ENCODE measurements at places on chromosomes 12 and 14.

GRCh38 chr12:18898470-18898869 is 160.6 kb downstream of the CAPZA3 start:
- DNase-seq, result no peak

DNA sequence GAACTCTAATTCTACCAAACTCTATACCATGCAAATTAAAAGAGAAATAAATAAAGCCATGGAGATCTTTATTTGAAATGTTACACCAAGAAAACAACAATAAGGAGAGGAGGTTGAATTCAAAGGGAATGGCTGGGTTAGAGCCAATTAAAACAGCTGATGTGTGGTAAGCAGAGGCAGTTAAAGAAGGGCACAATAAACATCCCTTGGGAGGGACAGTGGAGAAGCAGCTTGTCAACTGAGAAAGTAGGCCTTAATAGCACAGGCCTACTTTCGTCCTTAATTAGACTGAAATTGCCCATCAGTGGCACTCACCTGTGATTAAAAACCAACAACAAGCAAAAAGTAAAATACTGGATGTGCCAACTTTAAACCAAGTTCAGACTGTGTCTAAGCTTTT is 16.3 kb upstream of the NAV3 start:
- no peak for DNase-seq

- peak; percentile 85 for DNase-seq
Measured at GRCh38 chr14:75050852-75051555, at the start of gene MLH3. TSS of gene MLH3 (minus strand) at chr14:75051467. CDS start at chr14:75049655, 1,812 bp downstream.

DNA sequence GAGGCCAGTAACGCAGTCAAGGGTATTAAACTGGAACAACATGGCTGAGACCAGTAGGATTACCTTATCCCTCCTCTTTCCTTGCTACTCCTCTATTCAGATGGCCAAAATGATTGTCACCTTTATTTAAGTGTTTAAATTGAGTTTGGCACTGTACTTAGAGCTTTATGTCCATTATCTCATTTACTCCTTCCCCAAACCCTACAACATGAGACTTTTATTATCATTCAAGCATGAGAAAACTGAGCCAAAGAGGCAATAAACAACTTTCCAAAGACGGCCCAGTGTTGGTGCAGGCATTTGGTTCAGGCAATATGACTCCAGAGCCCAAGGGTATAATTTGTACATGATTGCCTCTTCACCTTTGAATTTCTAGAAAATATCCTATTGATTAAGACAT is 370.9 kb upstream of the KITLG start:
- DNase-seq, result no peak

DNA sequence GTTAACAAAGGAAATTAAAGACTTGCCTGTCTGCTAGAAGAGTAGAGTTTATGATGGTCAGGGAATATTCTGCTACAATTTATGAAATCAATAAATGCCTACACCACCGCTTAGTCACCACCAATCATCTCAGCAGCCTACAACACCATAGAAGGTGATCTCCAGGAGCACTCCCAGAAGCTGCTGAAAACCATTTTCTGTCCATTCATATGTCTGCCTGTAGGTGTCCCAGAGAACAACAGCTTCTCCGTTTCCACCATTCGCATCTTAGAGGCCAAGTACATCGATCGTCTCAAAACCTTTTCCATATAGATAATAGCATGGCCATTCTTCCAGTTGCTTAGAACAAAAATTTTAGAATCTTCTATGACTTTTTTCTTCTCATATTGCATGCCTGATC is 303.4 kb downstream of the KCNC2 start:
- no peak for DNase-seq

DNA sequence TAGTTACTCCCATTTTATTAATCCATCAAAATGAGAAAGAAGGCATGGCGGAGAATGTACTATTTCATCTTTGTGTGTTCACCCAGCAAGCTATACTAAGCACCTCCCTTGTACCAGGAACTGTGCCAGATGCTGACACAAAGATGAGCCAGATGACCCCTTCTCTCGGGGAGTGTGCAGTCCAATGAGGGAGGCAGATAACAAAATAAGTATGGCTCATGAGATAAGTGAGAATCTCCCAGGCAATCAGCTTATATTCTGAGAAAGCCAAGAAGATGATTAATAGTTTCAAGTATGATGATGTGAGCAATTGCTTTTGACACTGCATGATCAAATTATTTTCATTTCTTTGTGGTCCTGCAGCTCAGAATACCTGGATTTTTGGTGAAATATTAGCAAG is 1.3 kb upstream of the TMEM233 start:
- no peak for DNase-seq

- DNase-seq, result no peak
Measured at GRCh38 chr14:32303865-32304264, 25.2 kb upstream of the AKAP6 start.

DNA sequence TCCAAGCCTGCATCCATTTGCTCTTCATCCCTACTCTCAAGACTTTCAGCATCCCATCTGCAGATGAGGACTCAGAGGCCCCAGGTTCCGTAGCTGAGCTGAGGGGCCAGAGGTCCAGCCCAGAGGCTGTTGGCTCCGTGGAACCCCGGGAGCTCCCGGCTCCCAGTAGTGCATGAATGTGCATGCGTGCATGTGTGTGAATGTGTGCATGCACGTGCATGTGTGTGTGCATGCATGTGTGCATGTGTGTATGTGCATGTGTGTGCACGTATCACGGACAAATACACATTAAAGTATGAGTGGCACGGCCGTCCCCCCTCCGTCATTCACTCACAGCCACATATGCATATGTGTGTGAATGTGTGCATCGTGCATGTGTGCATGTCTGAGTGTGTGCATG is 149.9 kb downstream of the KIF26A start:
- DNase-seq, result peak; percentile 9

GRCh38 chr12:132222096-132222807 is 78.0 kb downstream of the NOC4L start:
- peak; percentile 57 for DNase-seq

GRCh38 chr14:94787092-94787491 is 17.2 kb upstream of the GSC start:
- no peak for DNase-seq

DNA sequence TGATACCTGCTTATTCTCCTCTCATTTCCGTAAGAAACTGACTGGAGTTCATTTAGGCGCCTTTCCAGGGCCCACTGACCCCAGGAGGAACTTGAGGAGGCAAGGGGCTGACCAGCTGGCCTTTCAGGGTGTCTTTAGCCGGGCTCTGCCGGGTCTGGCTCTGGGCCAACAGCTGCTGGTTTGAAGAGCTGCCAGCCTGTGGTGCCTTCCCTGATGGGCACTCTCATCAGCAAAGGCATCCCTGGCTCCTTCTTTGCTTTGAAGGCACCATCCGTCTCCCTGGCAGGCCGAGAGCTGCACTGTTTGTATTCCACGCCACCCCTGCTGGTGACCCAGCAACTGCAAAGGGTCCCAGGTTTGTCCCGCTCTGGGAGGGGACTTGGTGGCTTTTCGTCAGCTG is 42.0 kb downstream of the IQSEC3 start:
- DNase-seq, result no peak

GRCh38 chr12:21561158-21561557 is 35.1 kb downstream of the SPX start:
- no peak for DNase-seq

DNA sequence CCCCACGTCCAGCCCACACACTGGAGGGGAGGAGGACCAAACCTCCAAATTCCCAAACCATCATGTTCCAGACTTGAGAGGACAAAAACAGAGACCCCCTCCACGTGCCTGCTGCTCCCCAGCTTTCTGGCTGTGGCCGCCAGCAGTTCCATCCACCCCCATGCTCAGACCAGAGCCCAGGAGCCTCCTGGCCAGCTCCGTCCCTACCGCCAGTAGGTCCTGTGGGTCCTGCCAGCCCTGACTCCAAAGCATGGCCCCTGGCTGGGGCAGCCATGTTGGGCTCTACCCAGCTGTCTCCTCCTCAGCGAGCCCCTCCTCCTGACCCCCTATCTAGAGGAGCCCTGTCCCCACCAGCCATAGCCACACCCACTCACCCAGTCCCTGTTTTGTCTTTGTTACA is 227.3 kb upstream of the RTL1 start:
- no peak for DNase-seq

DNA sequence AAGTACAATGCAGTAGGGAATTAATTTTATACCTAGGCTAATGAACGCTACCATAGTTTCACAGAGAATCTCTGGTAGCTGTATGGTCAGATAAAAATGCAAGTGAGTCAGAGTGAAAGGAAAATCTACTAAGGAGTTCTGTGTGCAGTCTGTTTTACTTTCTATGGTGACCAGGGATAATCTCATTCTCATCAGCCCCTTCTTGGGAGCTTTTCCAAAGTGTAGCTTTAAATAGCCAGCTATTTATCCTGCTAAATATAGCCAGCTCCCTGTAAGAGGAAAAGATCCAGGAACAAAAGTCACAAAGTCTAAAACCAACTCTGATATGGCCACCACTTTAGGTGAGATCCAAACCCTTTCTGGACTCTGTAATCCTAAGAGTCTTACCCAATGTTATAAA is 75.5 kb downstream of the TMEM116 start:
- DNase-seq, result no peak

GRCh38 chr12:13027032-13027431 is 17.1 kb upstream of the FAM234B start:
- no peak for DNase-seq

GRCh38 chr12:1580526-1580925 is 13.9 kb downstream of the FBXL14 start:
- no peak for DNase-seq

DNA sequence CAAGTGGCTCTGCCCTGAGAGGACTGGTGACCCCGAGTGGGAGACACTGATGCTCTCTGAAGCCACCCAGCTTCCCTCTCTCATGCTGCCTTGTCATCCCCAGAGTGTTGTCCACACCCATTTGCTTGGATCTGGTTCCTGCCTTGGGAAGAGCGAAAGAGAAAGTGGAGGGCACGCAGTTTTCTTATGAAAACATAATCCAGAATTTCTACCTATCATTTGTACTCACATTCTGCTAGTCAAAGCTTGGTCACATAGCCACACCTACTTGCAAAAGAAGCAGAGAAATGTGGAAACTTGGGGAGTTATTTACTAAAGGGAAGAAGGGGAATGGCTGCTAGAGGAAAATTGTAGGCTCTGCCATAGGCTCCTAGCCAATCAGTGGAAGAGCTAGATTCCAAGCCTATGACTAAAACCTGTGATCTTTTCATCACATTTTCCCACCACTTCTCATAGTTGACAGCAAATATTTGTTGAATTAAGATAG is 326.3 kb downstream of the ZFP36L1 start:
- DNase-seq, result no peak

GRCh38 chr12:70241845-70242244 is 1.4 kb upstream of the CNOT2 start:
- no peak for DNase-seq

DNA sequence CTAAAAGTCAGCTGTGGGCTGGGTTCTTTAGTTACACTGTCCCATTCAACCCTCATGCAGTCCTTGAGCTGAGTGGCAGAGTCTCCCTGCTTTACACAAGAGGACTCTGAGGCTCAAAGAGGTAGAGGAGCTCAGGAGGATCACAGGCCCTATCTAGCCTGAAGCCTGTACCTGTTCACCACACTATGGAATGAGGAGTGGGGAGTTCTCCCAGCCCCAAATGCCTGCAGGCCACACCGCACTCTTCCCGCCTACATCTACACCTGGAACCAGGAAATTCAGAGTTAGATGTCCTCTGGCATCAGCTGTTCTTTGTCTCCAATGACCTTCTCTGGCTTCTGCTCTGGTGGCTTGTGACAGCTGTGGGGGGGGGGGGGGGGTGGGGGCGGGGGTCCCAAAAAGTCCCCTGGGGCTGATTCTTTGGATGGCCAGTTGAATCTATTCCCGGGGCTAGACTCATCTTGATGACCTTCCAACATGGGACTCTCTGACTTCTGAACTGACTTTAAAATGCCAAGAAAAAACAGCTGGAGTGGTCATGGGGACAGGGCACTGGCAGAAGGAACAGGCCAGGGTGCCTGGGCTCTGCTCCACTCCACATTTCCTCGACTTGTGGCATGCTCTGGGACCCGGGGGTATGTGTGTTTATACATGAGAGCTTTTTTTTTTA is 30.6 kb downstream of the RIN3 start:
- DNase-seq, result no peak

- peak; percentile 60 for DNase-seq
Measured at GRCh38 chr12:104358353-104359003, 54.9 kb downstream of the EID3 start.

DNA sequence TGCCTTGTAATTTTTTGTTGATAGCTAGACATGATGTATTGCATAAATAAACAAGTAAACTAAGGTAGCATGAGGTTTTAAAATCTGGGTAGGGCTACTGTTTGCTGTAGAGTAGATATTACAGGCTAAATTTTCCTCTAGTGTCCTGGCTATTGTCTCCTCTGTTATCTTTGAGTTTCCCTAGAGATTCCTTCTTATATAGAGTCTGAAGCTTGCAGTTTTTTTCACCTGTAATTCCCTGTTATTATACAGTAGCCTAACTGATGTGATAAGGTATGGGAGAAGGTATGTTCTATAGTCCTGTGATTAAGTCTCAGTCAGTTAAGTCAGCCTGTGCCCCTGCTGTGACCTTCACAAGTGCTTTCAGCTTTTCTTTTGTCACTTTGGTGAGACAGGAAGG is 9.5 kb downstream of the ETFBKMT start:
- no peak for DNase-seq

DNA sequence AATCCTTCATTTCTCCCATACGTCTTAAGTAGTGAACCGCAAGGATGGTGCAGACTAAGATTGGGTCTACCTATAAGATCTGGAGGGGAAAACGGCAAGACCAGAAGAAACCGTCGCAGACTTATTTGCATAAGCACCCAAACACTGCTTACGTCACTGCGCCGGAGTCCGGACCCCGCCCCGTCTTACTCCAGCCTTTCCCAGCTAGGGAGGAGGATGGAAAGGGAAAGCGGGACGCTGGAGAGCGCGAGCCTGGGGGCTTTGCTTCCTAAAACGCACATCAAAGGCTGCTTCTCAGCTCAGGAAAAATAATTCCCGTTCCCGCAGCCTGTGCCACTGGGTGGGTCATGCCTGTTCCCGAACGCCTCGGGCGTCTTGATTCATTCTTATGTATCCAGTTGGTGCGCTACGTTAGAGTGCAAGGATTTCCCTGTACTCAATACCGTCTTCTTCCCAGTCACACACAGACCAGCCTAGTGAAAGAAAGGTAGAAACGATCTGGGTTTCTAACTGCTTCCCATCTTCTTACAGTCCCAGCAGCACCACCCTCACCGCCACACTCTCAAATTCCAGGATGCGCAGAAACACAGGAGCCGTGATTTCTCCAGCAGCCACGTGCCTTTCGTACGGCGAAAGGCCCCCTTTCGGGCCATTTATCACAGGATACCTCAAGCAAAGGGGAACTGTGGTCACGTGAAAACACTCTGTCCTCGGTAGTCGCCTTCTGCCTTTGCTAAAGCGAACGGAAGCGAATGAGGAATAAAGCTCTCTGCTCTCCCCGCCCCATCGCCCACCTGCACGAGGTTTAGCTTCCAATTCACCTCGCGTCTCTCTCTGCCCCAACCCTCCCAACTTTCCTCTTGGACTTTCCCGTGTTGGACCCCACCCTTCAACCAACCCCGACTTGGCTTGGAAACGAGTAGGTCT is 1.1 kb downstream of the SLC6A15 start:
- DNase-seq, result peak; percentile 25

- DNase-seq, result no peak
Measured at GRCh38 chr12:67457778-67458665, 188.9 kb downstream of the CAND1 start.

GRCh38 chr12:105616971-105617540 is 286.6 kb downstream of the C12orf75 start:
- DNase-seq, result no peak

Measured in activated naive CD8-positive, alpha-beta T cell treated with anti-CD3 and anti-CD28 coated beads, Interleukin-2, amount 10 ng/mL, durations not matched to agents 7 days and 5 days (primary cell).